ENCODE measurements at places on chromosomes 1 and 21.

- peak; percentile 81 for DNase-seq
Observed at GRCh38 chr1:205141236-205142101, 19.7 kb upstream of the RBBP5 start.

GRCh38 chr1:33256221-33256470 lies 146 bp upstream of the ZNF362 start:
- DNase-seq = no peak

DNA sequence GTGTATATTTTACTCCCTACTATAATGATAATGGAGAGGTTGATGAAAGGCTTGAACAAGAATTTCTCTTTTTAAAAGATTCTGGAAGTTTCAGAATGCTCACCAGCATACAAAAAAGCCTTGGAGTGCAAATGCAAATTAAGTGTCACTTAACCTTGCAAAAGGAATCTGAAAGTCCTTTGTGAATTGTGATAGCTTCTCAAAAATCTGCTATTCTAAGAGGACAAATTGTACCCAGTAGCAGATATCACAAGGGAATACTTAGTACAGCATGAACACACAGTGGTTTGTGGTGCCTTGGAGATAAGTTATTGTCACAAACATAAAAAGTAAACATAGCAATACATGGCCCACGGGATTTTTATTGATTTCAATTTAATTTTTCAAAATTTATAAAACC lies 1208.3 kb upstream of the B3GALT2 start:
- no peak for DNase-seq

GRCh38 chr1:111587509-111588174 lies 31.9 kb upstream of the RAP1A start:
- DNase-seq = no peak

GRCh38 chr1:224831501-224831900 lies 98.0 kb upstream of the DNAH14 start:
- DNase-seq = no peak

DNA sequence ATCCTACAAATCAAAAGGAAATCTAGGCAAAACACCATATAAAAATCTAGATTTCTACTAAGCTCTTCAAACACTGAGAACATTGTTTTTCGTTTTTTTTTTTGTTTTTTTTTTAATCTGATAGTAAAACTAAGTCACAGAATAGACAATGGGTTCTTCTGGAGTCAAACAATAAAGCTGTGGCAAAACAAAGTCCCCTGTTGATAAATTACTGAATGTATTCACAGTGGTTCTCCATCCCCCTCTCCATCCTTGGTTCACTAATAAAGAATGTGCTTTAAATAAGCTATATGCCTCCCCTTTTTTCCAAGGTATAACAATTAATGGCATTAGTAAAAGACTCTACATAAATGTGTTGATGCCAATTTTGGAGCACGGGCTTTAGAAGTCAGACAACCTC lies 16.7 kb upstream of the ATP1B1 start:
- no peak for DNase-seq

DNA sequence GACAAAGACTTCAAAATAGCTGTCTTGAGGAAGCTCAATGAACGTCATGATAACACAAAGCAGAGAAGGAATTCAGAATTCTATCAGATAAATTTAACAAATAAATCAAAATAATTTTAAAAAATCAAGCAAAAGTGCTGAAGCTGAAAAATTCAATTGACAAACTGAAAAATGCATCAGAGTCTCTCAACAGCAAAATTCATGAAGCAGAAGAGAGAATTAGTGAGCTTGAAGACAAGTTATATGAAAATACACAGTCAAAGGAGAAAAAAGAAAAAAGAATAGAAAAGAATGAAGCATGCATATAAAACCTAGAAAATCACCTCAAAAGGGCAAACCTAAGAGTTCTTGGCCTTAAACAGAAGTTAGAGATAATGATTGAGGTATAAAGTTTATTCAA lies 21.0 kb upstream of the UHMK1 start:
- DNase-seq = no peak

DNA sequence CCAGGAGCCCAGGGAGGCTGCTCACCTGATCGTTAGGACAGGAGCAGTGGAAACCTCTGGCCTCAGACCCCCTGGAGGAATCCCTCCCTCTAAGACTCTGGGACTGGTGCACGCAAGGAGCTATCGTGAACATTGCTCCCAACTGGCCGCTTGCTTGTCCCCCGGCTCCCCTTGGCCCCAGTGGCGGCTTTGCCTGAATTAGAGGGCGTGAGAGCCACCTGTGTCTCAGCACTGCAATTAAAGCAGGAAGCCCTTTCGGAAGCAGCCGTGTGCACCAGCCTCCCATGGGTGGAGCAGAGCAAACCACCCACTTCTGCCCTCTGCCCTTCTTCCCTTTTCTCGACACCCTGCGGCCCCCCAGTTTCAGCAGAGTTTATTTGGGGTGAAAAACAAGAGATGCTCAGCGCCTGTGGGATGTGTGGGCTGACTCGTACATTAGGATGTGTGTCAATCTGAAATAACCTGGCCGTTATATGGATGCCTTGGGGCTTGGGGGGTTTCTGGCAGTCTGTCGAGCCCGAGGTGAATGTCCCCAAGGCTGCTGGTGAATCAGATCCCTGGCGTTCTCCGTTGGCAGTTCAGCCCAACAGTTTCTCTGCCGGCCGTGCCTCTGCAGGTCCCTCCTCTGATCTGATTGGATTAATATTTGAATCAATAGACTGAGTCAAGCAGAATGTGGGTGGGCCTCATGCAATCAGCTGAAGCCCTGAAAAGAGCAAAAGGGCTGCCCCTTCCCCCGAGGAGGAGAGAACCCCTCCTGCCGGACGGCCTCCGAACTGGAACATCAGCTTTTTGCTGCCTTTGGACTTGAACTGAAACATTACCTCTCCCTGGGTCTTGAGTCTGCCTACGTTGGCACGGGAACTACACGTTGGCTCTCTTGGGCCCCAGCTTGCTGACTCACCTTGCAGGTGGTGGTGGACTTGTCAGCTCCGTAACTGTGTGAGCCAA lies 7.3 kb upstream of the UMODL1 start:
- DNase-seq = no peak

GRCh38 chr1:185401019-185401418 lies 84.0 kb upstream of the IVNS1ABP start:
- DNase-seq = no peak

DNA sequence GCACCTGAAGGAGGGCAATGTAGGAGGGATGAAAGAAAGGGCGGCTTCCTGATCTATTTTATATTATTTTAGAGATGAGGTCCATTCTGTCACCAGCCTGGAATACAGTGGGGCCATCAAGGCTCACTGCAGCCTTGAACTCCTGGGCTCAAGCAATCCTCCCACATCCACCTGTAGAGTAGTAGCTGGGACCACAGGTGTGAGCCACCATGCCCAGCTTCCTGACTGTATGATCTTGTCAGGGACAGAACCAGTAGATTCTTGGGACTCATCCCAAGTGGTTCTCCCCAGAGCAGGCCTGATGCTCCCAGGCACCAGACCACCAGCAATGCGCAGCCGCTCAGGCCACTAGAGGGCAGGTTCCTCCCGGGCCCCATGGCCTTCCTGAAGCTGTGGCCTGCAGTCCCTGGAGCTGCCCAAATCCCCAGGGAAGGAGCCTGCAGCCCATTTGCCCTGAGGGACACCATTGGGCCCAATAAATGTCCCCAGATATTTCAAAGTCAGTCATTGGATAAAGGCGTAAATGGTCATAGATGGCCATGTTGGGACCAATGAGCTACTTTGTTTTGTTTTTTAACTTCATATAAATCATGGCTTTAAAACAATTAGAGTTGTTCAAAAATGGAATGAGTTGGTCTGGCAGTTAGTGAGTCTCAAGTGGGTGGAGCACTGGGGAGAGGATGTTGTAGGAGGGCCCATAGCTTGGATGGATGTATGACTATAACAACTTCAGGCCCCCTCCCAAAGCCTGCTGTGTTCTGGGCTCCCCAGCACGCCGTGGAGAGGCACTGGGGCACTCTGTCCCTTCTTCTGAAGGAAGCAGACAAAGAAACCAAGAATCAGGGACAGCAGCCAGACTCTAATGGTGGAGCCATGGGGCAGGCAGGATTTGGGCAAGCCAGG lies 44.7 kb upstream of the GOLT1A start:
- DNase-seq = no peak

DNA sequence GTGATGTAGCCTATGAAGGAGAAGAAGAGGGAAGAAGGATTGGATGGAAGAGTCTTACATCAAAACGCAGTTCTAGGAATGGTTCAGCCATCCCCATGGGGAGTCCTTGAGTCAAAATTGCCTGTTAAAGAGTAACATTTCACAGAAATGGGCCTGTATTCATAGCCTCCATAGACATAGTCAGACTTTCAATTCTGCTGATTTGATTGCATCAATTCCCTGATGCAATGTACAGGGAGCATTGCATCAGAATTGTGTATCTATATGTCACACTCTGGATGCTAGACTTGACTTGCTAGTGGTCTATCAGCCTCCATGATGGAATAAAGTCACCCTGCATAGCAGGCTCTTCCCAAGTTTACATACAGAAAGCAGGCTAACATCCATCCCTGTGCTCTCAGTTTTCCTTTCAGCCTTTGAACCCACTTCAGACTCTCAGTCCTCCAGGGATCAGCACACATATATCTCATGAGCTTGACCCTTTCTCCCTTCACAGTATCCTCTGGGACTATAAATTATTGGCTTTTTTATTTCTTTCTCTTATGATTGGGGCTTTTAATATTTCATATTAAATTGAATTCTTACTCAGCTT lies 1111.7 kb upstream of the B3GALT2 start:
- DNase-seq = no peak

DNA sequence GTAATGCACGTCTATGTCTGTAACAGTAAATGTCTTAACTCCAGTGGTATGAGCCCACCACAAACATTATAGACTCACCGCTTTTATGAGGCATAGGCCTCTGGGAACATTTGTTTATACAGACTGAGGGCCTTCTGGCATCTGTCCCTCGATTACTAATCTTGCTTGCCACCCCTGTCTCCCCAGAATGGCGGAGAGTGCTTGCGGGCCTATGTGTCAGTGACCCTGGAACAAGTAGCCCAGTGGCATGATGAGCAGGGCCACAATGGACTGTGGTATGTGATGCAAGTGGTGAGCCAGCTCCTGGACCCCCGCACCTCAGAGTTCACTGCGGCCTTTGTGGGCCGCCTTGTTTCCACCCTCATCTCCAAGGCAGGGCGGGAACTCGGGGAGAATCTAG lies 18.3 kb upstream of the SHISA4 start:
- DNase-seq = no peak

GRCh38 chr1:117403597-117403996 lies 36.3 kb downstream of the MAN1A2 start:
- no peak for DNase-seq

- no peak for DNase-seq
Observed at GRCh38 chr1:106879538-106879937, 176.9 kb upstream of the PRMT6 start.

- no peak for DNase-seq
Observed at GRCh38 chr21:35281956-35282355, 232.9 kb upstream of the RUNX1 start.

- no peak for DNase-seq
Observed at GRCh38 chr1:192824511-192824910, 15.7 kb downstream of the RGS2 start.

DNA sequence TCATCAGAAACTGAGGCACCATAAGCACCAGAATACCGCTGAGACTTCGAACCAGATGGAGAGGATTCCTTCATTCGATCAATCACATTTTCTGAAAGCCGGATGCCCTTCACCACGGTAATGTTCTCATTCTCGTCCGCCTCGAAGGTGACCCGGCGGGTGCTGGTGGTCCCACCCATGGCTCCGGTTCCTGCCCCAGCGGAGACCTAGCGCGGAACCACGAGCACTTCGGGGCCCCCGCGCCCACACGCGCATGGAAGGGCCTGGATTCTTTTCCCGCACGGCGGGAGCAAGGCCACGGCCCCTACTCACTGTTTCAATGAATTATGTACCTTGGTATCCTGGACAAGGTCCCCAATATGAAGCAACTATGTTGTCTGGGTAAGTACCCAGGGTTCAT lies 33.1 kb upstream of the WDTC1 start:
- DNase-seq = no peak

DNA sequence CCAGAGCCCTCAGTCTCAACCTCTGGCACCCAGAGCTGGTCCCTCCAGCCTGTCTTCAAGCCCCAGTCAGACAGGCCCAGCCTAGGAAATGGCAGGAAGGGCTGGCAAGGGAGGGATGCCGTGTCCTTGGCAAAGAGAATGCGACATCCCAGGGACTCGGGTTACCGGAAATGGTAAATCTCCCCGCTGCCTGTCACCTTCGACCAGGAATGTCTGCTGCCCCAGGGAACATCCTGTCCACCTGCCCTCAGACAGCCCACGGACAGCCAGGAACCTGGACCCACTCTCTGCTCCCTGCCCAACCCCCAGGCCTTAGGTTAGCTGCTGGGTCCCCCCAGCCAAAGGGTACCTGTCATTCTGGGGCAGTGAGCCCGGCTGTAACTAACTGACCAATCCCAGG lies 23.9 kb downstream of the HSPG2 start:
- no peak for DNase-seq

DNA sequence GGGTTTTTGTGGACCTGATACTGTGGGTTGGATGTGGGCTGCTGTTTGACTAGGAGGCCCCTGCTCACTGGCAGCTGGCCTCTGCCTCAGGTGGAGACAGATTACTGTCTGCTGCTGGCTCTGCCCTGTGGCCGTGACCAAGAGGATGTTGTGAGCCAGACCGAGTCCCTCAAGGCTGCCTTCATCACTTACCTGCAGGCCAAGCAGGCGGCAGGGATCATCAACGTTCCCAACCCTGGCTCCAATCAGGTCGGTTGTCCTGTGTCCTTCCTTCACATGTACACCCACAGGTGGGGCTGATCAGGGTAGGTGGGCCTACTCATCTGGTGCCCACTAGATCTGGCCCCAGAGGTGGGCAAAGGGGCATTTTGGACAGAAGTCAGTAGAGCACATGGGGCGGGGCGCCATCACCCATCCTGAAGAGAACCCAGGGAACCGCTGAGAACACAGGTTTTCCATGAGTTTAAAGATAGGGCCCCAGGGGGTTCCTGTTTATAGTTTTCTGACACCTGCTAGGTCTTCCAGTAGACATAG lies 37.2 kb downstream of the ZBTB17 start:
- DNase-seq = no peak

DNA sequence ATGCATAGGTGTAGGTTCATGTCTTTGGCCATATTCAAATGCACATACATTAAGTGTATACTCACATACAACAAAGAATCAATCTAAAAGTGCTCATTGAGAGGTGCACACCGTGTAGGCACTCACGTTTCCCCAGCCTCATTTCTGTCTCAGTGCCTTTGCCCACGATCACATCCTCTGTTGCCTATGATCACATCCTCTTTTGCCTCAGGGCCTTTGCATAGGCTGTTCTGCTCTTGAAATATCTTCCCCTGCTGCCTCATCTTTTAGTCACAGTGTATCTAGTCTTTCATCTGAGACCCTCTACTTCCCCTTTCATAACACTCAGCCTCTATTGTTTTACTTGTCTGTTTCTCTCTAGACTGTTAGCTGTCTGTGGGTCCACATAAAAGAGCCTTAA lies 69.3 kb downstream of the FOXD2 start:
- no peak for DNase-seq

Data from muscle of arm (tissue), 14 donors.